ENCODE measurements at places on chromosomes 6 and 20.

DNA sequence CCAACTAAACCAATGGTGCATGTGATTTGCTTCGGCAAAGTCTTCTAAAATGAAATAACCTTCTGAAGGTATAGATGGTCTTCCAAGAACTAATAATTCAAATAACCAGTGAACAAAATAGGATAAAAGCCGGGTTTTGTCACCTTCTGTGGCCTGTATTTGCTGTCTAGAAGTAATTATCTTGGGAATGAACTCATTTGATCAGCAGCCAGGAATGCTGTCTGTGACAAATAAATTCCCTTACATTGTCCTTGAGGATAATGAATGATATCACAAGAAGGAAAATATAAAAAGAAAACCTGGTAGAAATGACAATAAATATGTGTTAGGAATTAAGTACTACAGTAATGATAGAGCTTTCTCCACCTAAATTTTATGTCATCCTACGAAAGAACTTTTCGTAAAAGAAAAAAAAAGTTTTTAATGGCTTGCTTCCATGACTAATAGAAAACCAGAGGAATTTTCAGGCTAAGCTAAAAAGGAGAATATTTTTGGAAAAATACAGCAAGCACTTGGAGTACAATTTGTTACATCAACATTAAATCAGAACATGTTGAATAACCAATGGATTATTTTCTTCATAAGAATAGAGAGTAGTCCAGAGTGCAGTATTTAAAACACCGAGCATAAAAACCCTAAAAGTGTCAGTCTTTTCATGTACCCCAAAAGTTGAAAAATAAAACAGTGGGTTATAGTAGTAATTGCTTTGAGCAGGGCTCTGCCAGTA lies 247.7 kb downstream of the TBC1D7 start:
- DNase-seq, result no peak

DNA sequence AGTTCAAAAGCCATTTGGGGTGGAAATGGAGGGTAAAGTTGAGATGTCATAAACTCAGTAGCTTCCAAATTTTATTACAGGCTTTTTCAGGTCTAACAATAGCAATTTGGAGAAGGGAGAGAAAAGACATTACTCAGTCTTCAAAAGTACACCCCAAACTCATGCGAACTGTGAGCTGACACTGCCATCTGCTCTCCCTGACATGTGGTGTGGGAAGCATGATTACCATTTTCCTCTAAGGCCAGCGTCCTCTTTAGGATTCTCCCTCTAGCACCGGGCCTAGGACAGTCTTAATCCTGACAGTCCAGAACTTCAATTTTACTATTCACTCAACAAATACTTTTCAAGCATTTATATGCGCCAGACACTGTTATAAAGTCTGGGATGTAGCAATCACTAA lies 536.0 kb upstream of the JARID2 start:
- DNase-seq, result no peak

GRCh38 chr20:30511322-30512030 lies 746.0 kb upstream of the DEFB115 start:
- no peak for DNase-seq

DNA sequence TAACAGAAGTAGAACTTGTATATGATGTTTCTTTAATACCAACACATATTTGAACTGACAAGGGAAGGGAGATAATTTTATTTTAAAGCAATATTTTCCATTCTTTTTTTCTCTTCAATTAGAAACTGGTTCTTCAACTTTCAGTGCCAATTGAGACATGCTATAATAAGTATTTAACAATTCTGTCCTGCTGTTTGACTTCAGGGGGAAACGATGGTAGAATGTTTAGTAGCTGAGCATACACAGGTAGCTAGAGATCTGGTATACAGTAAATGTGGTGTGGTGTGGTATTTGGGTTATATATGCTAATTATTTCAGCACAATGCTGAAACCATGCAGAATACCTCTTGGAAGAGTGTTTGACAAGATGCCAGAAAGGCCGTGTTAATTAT lies 156.9 kb downstream of the ARID1B start:
- no peak for DNase-seq

Data from T-helper 1 cell (primary cell).